Stimulated activated CD8-positive, alpha-beta memory T cell treated with anti-CD3 and anti-CD28 coated beads, Interleukin-4, amount 100 ng/mL, for 1 hour (primary cell): ENCODE measurements at places on chromosomes 11 and 22.

DNA sequence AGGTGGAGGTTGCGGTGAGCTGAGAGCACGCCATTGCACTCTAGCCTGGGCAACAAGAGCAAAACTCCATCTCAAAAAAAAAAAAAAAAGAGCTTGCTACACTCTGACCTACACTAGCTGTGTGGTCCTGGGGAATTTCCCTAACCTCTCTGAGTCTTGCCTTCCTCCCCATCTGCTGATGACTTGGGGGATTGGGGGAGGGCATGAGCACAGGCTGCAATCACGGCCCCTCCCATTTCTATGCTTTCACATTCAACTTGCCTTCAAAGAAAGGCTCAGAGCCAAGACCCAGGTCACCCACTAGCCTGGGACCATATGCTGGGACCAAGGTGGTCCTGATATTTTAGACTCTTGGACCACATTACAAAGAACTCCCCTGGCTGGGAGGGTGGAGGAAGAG, 39.8 kb upstream of the TEF start:
- DNase-seq = no peak

DNA sequence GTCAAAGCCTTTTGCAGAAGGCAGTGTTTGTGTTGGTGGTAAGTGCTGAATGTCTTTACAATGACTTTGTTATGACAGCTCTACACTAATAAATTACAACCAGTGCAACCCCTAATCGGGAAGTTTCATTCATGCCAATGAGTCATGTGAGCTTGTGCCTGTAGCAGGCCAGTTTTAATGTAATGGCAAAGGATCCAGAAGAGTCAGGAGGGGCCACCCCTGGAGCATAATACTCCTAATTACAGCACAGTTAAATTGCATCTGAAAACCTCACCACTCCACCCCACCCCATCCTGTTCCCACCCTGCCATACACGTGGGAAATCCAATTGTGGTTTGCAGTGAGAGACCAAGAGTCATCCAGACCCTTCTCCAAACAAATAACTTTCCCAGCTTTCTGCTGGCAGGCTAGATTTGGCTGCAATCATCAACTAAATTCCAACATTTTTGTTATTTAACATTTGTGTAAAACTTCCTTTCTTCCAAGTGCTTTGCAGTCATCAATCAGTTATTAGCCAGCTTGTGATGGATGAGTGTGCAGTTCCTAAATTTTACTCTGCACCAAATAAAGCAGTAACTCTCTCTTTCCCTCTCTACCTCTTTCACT, 277.3 kb upstream of the FAT3 start:
- DNase-seq = no peak

GRCh38 chr11:100757646-100758045, 70.6 kb downstream of the ARHGAP42 start:
- no peak for DNase-seq

DNA sequence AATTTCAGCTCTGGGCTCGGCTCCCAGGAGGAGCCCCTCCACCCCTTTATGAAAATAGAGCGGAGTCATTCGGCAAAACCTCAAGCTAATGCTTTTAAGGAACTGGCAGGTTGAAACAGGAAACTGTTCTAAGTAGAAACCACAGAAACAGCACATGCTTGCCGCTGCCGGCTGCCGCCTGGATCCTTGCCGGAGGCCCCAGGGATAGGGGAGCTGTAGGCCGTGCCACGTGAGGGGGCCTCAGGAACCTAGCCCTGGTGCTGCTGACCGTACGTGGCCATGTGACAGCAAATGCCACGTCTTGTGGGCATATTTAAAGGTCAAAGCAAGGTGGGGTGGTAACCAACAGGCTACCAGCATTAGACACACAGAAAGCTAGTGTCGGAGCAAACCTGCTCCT, 77.9 kb upstream of the TIMP3 start:
- no peak for DNase-seq

DNA sequence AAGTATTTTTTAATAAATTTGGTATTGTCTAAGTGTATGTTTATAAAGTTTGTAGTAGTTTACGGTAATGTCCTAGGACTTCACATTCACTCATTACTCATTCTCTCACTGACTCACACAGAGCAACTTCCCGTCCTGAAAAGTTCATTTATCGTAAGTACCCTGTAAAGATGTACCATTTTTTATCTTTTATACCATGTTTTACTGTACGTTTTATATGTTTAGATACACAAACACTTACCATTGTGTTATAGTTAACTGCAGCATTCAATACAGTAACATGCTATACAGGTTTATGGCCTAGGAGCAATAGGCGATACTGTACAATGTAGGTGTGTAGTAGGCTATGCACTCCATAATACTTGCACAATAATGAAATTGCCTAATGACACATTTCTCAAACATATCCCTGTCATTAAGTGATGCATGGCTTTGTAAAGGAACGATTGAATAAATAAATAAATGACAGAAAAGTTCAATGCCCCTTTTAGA, 12.5 kb upstream of the CARD18 start:
- no peak for DNase-seq

GRCh38 chr11:85746670-85747069, 60.7 kb upstream of the CCDC89 start:
- no peak for DNase-seq

- no peak for DNase-seq
These were observed 203.1 kb upstream of the B3GAT1 start for GRCh38 chr11:134615041-134615615.

DNA sequence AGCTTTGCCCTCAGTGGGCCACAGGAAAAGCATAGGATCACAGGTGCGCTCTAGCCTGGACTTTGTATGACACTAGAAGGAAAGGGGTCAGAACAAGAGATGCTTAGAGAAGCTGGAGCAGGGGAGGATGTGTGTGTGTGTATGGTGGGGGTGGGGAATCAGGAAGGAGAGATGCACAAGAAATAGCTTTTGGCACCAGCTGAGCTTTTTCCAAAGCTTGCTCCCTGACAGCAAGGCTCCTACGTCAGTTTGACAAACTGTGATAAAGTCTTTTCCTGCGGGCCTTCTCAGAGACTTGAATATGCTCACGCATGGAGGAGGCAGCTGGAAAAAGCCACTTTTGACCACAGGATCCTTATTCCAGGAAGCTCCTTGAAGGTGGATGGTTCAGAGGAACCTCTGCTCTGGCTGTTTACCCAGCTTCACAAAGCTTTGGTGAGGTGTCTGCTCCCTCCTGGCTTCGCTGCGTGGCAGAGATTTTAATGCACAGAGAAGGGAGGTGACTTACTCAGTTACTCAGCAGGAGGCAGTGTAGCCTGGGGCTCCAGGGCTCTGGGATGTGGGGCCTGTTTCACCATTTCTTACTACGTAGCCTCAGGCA, 3.9 kb downstream of the CDC42EP1 start:
- no peak for DNase-seq

DNA sequence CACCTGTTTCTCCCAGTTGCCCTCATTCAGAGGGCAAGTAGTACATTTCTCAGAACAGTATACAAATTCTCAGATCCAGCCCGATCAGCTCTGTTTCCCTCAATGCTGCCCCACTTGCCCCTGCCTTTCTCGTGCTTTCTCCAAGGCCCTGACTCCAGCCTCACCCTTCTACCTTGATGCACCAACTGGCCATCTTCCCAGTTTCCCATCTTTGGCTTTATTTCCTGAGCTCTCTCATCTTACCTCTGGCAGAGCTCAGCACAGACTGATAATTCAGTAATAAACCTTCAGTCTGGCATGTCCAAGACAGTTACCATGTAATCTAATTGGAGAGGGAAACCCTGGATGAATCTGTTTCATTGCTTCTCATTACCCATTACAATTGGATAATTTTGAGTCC, 184.5 kb upstream of the ISX start:
- DNase-seq = no peak

- DNase-seq = no peak
These were observed 12.2 kb upstream of the OR52D1 start for GRCh38 chr11:5476186-5476819.

GRCh38 chr11:130051082-130051481, 18.6 kb upstream of the APLP2 start:
- DNase-seq = no peak

DNA sequence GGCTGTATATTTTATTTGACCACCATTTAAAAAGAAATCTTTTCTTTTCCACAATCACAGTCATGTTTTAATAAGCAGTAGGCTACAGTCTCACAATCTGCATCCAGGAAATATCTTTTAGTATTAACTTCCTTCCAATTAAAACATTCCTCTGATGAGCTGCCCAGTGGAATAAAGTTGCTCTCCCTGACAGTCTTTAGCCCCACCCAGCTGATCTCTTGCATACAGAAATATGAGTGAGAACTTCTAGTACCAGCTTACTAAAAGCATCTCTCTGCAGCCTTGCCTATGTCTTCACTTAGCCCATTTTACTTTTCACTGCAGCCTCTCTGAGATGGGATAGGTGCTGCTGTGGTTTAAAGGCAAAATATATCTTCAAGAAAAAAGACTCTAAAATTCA, 143.4 kb upstream of the ANO3 start:
- DNase-seq = no peak

DNA sequence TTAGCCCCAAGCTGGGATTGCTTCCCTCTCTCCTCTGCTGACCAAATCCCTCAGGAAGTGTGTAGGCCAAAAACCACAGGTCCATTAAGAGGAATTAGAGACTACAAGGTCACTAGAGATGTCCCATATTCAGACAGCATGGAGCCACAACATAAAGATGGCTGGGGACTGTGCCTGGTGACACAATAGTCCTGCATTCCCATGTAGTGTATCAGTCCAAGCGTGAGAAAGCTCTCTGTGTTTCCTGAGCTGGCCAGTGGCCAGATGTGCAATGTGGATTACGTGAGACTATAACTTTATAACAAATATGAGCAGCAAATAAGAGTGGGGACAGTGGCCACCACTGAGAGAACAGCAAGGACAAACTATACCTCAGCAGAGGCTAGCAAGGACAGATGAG, 7.6 kb upstream of the MS4A10 start:
- no peak for DNase-seq
